M059J (cell line): ENCODE measurements at places on chromosomes 13 and 19.

GRCh38 chr19:628168-628567, 5.2 kb downstream of the POLRMT start:
- DNase-seq: no peak

- peak; percentile 35 for DNase-seq
Measured at GRCh38 chr13:101511766-101512165, 59.3 kb downstream of the ITGBL1 start.

GRCh38 chr19:15118789-15119494, 11.7 kb downstream of the SYDE1 start:
- DNase-seq: no peak

DNA sequence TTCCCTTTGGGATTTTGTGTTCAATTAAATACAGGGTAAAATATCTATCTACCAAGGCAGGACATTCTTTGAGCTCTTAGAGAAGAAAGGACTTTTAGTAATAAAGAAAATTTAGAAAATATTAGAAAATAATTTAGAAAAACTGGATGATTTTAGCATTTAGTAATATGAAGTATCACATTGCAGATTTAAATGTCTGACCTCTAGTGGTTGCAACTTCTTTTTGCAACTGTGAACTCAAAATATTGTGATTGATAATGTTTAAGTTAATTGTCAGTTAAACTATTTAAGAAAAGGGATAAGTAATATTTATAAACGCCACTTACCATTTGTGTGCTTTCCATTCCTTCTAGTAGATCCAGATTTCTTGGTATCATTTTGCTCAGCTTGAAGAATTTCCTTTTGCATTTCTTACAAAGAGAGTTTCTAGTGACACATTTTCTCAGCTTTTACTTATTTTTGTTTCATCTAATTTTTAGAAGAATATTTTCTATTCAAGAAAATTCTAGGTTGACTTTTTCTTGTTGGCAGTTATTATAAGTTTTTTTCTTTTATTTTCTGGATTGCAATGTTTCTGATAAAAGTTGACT, 10.3 kb upstream of the POSTN start:
- no peak for DNase-seq

DNA sequence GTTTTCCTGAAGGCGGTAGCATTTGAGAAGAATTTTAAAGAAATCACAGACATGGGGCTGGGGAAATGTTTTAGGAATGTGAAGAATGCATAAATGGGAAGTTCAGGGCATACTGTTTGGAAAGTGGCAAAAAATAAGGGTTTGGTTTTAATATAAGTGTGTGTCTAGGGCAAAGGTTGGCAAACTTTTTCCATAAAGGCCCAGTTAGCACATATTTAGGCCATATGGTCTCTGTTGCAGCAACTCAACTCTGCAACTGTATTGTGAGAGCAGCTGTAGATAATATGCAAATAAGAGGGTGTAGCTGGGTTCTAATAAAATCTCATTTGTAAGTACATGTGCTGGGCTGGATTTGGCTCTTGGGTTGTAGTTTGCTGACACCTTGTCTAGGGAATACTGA, 521.9 kb downstream of the DIAPH3 start:
- no peak for DNase-seq

DNA sequence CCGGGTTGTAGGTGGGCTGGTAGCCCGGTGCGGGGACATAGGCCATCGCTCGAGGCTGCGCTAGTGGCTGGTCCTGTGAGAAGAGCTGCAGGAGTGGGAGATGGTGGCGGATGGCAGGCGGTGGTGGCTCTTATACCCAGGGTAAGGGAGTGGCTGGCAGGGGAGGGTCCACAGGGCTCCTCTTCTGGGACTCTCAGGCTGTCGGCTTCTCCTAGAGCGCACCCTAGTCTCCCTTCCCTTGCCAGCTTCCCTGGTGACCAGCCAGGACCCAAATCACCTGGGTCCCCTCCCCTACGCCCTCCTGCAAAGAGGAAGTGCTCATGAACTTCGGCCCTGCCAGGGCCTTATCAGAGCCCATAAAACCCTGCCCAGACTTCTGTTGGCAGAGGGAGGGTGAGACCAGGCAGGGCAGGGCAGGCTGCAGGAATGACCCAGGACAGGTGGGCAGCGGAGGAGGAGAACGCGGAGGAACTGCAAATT, at the start of gene LGALS4:
TSS of gene LGALS4 (minus strand) at position 105 of the 480 bp plus-strand sequence. CDS start at position 46, 59 bp downstream.
- no peak for DNase-seq

GRCh38 chr13:75789451-75790197, 153.5 kb downstream of the LMO7 start:
- no peak for DNase-seq

- no peak for DNase-seq
Measured at GRCh38 chr19:45294291-45295029, 28.2 kb downstream of the CKM start.
